ENCODE measurements at places on chromosomes 12 and 14.

DNA sequence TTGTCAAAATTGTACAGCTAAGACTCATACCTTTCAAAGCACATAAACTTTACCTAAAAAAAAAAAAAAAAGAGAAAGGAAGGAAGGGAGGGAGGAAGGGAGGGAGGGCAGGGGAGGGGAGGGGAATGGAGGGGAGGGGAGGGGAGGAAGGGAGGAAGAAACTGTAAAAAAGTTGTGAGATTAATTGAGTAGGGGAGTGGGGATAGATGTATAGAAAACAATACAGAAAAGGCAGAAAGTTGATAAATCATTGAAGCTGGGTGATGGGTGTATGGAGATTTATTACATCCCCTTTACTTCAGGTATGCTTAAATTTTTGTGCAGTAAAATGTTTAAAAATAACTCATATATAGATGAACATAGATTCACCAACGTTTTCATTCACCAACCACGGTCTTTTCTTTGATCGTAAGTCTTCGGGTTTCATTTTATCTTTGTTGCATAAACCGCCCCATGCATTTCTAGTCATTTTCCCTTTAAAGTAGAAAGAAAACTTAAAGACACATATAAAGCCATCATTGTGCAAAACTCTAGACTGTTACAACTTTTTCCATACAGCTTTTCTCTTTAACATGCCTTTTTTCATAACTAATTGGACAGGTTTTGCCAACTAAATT lies 191.2 kb upstream of the KRR1 start:
- DNase-seq, result no peak

DNA sequence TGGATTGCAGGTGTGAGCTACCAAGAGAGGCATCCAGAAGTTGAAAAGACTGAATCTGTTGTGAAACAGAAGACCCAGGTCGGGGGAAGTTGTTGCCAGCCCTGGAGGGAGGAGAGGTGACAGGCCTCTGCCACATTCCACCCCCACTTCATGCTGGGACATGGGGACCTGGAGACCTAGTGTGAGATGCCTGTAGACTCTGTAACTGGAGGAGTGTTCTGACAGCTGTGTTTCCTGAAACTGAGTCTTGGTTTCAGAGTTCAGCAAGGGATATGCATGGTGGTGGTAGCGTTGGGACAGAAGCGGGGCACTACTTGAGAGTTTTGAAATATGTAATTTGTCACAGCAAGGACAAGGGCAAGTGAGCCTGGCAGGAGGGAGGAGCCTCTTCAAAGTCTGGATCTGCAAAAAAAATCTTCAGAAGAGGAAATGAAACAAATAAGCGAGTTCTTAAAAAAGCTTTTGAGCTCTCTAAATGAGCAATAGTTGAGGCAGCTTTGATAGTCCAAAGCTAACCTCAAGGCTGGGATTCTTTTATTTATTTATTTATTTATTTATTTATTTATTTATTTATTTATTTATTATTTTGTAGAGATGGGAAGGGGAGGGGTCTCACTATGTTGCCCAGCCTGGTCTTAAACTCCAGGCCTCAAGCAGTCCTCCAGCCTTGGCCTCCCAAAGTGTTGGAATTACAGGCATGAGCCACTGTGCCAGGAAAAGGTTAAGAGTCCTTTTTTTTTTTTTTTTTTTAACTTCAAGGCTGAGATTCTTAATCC lies 58.9 kb upstream of the EEA1 start:
- peak; percentile 32 for DNase-seq

- no peak for DNase-seq
These were observed 13.9 kb downstream of the ACVRL1 start for GRCh38 chr12:51921017-51921725.

DNA sequence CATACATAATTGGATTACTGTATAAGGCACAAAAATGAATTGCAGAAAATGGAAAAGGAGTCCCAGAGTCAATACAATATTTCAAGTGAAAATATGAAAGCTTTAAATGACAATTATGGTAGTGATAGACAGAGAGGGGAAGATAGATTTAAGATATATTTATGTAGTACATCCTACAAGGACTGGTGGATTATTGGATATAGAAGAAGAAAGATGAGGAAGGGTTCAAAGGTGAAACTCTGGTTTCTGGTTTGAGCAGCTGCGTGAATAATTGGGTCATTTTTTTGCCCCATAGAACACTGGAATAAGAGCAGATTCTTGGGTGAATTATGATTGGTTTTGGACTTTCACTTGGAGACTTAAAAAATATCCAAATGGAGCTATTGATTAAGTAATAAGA lies 19.4 kb downstream of the PIK3C2G start:
- no peak for DNase-seq
